ENCODE measurements at places on chromosomes 16 and 17.

DNA sequence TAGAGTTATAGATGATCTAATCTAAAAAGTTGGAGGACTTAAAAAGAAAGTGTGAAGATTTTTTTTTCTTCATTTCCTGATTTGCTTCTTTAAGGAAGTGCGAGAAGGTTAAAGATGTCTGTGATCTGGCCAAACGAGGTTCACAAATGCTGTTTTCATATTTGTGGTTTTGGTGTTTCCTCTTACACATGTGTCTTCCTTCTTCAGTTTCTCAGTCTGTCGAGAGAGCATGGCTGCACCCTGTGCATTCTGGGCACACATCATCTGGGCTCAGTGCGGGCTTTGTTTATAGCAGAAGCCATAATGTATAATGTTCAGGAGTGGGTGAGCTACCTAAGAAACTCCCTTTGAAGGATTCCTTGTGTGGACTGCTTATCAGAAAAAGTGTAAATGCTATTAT lies 260.4 kb upstream of the TBX2 start:
- peak; percentile 21 for DNase-seq

GRCh38 chr16:12716658-12717057 lies 87.0 kb downstream of the CPPED1 start:
- no peak for DNase-seq

DNA sequence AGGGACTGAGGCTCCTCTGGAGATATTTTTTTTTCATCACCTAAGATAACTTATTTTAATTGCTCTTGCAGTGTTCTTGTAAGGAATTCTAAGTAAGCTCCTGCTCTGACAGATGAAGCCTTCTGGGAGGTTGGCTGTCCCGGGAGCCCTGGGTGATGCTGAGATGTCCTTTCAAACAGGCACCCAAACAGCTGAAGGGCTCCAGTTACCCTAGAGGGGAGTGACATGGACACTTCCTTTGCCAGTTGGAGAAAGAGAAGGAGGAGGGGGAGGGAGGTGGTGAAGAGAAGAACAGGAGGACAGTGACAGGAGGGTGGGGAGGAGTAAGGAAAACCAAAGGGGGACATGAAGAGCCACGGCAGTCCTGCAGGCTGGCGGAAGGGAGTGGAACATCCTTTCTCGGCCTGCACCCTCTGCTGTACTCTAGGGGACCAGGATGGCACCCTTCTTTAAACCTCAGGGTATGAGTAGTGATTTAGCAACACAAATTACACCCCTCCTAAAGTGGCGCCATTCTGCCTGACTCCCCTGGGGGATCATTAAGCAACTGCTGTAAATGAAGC lies 51.8 kb downstream of the MYH3 start:
- DNase-seq: no peak

- DNase-seq: no peak
Observed at GRCh38 chr17:76197911-76198310, 42.4 kb downstream of the RNF157 start.

DNA sequence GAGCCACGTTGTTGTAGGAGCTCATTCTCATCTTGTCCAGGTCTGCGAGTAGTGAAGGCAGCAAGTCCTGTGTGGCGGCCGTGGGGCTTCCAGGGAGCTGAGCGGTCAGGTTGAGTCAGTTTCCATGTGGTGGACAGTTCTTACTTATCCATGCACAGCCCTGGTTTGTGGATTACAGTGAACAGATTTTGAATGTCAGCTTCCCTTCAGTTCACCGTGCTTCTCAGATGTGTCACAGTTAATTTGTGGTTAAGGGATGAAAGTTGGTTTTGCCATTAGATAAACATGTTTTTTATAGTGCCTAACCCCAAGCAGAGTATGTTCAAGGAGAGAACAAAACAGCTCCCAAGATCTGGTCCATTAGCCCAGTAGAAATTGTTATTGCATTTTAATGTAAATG lies 103.1 kb downstream of the RPTOR start:
- DNase-seq: no peak

GRCh38 chr17:31479062-31479408 lies 87.6 kb downstream of the RAB11FIP4 start:
- DNase-seq: no peak

- DNase-seq: no peak
Observed at GRCh38 chr17:76357597-76358158, 4.0 kb upstream of the PRPSAP1 start.

GRCh38 chr17:30922235-30923030 lies 688 bp downstream of the ADAP2 start:
- no peak for DNase-seq

DNA sequence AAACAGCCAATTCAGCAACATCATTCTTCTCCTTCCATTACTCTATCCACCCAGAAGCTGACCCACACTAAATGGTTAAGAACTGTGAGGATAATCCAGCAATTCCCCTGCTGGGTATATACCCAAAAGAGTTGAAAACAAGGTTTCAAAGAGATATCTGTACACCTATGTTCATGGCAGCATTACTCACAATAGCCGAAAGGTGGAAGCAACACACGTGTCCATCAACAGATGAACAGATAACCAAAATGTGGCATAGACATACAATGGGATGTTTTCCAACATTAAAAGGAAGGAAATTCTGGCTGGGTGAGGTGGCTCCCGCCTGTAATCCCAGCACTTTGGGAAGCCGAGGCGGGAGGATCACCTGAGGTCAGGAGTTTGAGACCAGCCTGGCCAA lies 19.9 kb downstream of the MIS12 start:
- no peak for DNase-seq

DNA sequence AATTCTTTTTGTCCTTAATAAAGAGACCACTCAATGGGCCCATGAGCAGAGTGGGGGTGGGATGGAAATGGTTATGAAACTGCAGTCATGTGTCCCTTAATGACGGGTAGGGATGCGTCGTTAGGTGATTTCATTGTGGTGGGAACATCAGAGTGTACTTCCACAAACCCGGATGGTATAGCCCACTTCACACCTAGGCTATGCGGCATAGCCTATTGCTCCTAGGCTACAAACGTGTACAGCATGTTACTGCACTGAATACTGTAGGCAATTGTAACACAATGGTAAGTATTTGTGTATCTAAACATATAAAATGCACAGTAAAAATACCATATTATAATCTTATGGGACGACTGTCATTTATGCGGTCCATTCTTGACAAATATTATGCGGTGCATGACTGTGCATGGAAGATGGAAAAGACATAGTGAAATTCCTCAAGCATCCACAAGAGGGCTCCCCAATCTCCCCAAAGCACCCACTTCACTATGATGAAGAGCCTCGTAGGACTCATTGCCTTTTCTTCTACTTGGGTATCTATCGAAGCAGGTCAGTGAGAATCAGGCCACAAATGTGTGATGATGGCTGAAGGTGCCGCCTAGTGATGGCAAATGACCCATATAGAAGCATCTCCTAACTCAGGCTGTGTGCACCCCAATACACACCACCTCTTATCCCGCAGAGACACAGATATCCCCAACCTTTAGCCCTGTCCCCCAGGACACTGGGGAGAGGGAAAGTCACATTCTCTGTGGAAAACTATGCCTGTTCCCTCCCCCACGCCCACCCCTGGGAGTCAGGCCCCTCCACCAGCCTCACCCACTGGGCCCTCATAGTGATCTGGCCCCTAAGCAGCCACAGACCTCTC lies 43.5 kb downstream of the TBX21 start:
- no peak for DNase-seq

DNA sequence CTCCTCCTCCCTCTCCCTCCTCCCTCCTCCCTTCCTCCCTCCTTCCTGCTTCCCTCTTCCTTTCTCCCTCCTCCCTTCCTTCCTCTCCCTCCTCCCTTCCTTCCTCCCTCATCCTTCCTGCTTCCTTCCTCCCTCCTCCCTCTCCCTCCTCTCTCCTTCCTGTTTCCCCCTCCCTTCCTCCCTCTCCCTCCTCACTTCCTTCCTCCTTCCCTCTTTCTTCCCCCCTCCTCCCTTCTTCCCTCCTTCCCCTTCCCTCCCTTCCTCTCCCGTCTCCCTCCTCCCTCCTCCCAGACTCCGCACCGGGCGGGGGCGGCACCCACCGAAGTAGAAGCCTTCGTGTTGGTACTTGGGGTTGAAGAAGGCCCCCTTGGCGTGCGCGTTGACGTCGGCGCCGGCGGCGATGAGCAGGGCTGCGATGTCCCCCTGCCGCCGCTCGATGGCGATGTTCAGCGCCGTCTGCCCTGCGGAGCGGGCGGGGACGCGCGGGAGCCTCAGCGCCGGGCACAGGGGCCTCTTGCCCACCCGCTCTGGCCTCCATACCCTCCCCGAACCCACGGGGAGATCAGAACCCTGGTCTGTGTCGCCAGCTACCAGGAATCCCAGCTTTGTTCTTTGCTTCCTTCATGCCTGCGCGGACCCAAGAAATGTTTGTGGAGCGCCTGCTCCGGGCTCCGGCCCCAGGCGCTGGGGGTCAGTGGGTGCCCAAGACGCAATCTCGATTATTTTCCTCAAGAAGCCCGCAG lies 22.2 kb downstream of the TRPV3 start:
- no peak for DNase-seq

- DNase-seq: no peak
Observed at GRCh38 chr17:47791025-47791424, 30.6 kb downstream of the OSBPL7 start.

DNA sequence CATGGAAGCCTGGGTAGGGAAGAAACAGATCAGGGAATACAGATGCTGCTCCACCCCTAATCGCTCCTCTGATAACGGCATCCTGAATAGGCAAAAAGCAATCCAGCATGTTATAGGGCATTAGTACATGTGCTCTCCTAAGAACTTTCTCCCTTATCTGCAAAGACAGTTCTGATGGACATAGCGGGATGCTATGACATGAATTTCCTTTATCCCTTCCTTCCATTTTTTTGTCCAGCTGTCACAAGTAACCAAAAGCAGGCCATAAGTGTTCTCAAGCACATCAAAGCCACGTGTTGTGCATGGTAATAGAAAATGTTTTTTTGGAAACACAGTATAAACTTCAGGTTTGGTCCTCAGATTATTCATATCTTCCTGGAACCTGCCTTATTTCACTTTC lies 141.4 kb upstream of the MON1B start:
- no peak for DNase-seq

DNA sequence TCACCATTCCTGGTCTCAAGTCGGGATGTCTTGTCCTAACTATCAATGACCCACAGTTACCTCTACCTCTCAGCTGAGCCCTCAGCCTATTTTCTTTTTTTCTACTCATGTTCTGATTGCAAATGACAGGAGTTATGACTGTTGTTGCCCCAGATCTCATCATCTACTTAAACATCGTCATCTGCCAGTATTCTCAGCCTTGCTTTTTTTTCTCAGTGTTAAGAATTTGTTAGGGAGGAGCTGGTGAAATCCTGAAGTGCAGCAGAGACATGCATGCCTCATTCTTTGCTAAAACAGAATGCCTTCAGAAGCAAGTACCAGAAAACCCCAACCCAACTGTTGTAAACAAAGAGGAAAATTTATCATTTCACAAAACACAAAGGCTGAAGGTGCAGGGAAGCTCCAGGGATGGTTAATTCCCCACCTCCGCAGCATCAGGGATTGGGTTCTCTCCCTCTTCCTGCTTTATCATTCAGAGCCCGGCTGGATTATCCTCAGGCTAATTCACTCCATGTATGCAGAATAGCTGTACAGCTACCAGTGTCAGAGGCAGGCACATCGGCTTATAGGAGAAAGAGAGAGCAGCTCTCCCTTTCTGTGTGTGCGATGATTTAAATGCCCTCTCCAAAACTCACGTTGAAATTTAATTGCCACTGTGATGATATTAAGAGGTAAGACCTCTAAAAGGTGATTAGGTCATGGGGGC lies 540.8 kb upstream of the HSBP1 start:
- no peak for DNase-seq

DNA sequence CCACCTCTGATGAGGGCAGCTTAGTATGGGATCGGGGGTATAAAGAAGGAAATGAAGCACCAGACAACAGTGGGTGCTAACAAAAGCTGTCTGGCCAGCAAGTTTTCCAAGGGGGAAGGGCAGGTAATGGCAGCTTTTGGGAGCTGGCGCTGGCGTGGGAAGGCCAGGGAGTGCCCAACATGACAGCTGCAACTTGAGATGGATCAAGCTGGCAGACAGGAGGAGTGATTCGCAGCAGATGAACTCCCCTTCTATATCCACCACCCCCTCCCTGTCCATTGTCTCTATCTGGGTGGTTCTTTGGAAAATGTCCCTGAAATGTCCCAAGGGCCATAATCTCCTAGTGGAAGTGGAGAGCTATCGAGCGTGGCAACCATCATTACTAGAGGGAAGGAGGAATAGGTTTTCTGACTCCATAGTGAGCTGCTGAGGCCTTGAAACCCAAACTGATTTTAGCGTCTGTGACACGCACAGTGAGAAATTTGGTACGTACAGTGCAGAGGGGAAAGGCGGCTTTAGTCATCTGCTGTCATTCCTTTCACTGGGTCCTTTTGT lies 4.8 kb upstream of the INPP5K start:
- DNase-seq: no peak

- no peak for DNase-seq
Observed at GRCh38 chr17:7045492-7046126, 1.7 kb upstream of the SLC16A11 start.

DNA sequence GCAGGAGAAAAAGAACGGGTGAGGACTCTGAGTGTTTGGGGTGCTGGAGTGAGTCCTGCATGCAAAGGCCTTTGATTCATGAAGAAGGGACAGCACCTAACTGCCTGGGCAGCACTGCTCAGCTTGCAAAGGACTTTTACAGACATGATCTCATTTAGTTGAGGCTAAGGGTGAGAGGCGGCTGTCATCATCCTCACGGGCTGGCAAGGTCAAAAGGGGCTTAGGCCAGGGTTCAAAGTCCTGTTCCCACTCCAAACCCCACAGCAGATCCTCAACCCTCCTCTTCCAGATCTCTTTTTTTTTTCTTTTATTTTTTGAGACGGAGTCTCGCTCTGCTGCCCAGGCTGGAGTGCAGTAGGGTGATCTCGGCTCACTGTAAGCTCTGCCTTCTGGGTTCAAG lies 4.8 kb downstream of the RHBDF2 start:
- DNase-seq: no peak

GRCh38 chr16:70713342-70713741 lies 27.5 kb upstream of the MTSS2 start:
- no peak for DNase-seq

DNA sequence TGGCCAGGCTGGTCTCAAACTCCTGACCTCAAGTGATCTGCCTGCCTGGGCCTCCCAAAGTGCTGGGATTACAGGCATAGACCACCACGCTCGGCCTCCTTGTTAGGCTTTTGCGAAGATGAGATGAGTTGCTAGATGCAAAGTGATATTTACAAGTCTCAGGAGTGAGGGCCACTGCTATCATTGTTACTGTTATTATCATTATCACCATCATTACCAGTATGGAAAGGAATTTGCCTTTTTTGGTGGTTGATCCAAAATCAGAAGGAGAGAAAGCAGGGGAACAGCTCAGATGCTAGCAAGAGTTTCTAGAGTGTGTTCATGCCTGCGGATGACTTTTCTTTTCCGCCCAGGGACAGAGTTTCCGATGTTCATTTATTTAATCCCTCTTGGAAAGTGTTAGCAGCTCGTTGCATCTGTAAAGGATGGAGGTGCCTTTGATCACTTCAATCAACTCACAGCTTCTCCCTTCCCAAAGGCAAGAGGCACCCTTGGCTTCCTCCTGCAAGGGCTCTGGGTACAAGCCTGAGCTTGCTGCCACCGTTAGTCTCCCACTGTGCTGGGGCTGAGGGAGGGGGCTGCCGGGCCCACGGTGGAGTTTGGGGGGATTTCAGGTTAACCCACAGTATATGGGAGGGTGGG lies 21.6 kb downstream of the ITPRIPL2 start:
- DNase-seq: no peak

GRCh38 chr17:50114849-50115357 lies 15.1 kb downstream of the SAMD14 start:
- DNase-seq: no peak

Data from stimulated activated CD8-positive, alpha-beta memory T cell treated with anti-CD3 and anti-CD28 coated beads, Interleukin-4, amount 100 ng/mL, for 1 hour (primary cell).